Iris pigment epithelial cell (primary cell): ENCODE measurements at places on chromosomes 2 and 18.

GRCh38 chr2:6254441-6254840, 562.3 kb downstream of the SOX11 start:
- DNase-seq: no peak

DNA sequence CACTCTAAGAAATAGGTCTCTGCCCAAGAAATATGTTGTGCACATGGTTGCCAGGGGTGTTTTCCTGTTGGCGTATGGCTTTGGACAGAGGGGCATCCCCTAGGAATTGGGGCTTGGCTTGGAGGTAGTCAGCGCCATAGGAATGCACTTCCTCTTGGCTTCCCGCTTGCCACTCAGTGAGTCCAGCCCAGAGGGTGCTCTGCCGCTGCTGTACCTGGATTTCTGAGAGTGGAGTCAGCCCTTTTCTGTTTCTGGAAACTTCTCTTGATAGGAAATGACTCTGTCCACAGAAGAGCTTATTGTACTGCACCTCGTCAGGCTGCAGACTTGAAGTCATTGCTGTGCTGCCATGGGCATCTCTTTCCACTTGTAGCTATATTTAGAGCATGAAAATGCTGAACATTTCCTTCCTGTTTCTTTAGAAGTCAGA, 116.7 kb upstream of the MGAT5 start:
- peak; percentile 63 for DNase-seq

- no peak for DNase-seq
Observed at GRCh38 chr2:51795248-51795888, 763.4 kb upstream of the NRXN1 start.

- DNase-seq: no peak
Observed at GRCh38 chr18:73986711-73987110, 160.9 kb downstream of the FBXO15 start.
